ENCODE measurements at places on chromosomes 2 and 18.

DNA sequence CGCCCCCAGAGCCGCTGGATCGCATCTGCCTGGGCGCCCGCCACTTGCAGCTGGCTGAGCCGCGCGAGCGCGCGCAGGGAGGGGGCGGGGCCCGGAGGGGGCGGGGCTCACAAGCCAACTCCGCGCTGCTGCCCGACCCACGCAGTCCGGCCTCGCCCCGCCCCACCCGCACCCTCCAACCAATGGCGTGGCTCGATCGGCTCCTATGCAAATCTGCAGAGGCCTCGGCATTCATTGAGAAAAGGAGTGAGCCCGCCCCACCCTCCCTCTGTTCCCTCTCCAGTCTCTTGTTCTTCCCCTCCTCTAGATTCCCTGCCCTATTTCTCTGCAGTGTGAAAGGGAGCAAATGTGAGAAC lies at the start of gene ALK:
Gene ALK, minus strand, starts transcription at position 27 of the 356 bp plus-strand sequence. CDS start 927 bp downstream, outside the sequence.
- peak; percentile 76 for DNase-seq

GRCh38 chr2:191019376-191019775 lies 5.4 kb upstream of the STAT1 start:
- no peak for DNase-seq

GRCh38 chr2:31235504-31235902 lies 1.6 kb downstream of the EHD3 start:
- no peak for DNase-seq

GRCh38 chr2:98561902-98562695 lies 46.2 kb downstream of the COA5 start:
- DNase-seq: no peak

DNA sequence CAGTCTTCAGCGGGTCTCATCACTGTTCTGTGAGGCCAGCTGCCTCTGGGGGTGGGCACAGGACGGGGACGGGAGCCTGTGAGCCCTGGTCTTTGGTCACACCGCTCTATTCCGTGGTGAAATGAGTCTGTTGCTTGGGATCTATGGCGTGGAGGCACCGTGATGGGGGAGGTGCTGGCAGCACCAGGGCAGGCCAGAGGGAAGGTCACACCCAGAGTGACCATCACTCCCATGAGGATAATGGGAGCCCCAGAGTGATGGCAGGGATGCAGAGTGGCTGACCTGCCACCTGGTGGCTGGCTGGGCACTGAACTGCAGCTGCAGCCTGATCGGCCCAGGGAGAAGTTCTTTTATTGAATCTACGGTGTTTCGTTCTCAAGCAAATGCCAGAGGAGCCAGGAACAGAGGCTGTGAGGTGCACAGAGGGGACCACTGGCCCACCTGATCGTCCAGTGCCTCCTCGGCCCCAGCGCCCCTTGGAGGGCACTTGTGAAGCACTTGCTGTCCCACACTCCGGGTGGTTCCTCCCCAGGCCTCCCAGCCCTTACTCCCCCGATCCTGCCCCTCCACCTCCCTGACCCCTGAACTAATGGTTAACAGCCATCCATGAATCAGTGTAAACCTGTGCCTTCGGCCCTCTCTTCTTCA lies 17.9 kb downstream of the KCNIP3 start:
- peak; percentile 33 for DNase-seq

DNA sequence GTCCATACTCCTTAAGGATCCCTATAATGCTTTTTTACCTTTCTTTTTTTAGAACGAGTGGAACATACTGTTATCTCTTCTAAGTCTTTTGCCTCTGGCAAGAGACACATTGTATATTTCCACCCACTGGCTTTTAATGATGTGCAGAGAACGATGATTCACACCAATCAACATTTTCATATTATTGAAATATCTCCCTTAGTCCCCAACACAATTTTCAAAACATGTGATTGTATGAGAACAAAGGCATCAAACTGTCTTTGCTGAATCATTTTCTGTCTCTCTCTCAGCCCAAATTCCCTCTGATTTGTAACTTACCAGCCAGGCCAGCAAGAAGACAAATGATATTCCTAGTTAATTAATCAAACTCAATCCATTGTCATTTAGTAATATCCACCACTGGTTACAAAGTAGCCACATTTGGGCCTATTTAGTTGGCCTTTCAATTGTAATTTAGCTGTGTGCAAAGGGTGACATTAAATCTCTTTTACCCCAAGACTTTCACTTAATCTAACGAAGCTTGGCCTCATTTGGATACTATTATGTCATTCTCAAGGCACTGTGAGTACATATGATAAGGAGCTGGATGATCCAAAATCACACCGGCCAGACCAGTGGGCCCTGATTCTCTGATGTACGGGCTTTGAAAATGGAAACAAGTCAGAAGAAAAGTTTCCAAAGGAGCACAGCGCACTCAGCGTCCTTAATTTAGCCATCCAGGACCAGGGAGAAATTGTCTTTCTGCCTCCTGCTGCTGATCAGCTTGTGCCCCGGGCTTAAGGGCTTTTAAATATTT lies 185.1 kb downstream of the SCG2 start:
- no peak for DNase-seq

DNA sequence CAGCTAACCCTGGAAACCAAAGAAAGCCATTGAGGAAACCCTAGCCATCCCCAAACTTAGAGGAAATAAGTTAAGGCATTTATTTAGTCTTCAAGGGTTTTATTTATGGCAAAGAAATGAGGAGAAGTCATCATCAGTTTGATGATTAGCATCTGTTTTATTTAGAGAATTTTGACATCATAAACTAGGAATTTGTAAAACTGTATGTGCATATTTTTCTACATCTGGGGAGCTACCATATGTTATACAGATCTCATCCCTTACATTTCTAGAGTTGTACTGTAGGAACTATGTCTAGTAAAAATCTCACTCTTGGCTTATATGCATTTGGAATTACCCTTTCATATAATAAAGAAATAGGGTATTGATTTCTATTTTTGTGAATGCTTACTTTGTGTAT lies 48.7 kb downstream of the FMNL2 start:
- DNase-seq: no peak

GRCh38 chr2:154195644-154196195 lies 324.0 kb downstream of the GALNT13 start:
- DNase-seq: no peak

- peak; percentile 64 for DNase-seq
Observed at GRCh38 chr2:66445925-66446871, 11.3 kb downstream of the MEIS1 start.

- DNase-seq: no peak
Observed at GRCh38 chr18:33802955-33803354, 224.9 kb downstream of the ASXL3 start.

GRCh38 chr2:215537611-215538010 lies 101.7 kb upstream of the FN1 start:
- peak; percentile 11 for DNase-seq

GRCh38 chr2:11541693-11542274 lies 7.9 kb downstream of the GREB1 start:
- no peak for DNase-seq

DNA sequence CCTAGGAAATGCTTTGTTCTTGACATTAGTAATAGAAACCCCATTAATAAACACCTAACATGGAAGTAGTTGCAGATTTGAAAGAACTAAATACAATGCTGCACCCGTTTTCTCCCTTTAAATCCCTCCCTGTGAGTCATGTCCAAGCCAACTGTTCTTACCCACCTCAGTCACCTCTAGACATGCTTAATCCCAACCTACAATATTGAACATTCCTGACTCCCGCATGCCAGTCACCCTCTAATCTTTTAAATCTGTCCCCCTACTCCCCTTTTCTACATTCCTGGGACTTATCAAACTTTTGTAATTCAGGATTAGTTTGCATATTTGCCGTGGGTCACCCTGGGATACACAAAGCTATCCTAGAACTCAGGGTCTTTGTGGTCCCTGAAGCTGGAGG lies 374.6 kb downstream of the IRS1 start:
- DNase-seq: no peak

GRCh38 chr2:221589696-221590095 lies 17.6 kb upstream of the EPHA4 start:
- DNase-seq: no peak

DNA sequence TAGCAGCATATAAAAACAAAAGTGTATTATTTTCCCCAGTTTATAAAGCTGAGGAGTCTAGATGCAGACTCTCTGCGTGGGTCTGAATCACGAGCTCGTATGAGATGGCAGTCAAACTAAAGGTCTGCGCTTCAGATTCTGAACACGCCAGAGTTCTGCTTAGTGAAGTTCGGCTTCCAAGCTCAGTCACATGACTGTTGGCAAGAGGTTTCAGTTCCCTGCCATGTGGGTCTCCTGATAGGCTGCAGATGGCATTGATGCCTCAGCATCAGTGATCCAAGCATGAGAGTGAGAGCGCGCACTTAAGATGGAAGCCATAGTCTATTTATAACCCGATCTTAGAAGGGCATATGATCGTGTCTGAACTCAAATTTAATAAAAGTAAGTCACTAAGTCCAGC lies 242.8 kb upstream of the DOK6 start:
- DNase-seq: no peak

DNA sequence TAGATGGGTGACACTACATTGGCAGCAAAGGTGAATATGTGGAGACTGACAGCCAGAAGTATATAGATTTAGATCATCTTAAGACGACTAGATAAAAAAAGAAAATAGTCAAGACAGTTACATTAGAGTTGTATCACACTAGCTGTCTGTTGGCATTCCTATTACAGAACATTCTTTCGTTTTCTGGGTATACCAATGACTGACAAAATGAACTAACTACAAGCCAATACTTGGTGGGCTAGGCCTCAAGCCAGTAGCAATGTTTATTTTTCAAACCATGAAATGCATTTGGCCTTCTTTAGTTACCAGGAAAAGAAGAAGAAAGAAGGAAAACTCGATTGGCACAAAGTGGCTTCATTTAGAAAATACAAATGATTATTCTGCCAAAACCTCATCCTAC lies 944.9 kb upstream of the ZEB2 start:
- no peak for DNase-seq

GRCh38 chr2:212032536-212033219 lies 505.9 kb downstream of the ERBB4 start:
- no peak for DNase-seq

DNA sequence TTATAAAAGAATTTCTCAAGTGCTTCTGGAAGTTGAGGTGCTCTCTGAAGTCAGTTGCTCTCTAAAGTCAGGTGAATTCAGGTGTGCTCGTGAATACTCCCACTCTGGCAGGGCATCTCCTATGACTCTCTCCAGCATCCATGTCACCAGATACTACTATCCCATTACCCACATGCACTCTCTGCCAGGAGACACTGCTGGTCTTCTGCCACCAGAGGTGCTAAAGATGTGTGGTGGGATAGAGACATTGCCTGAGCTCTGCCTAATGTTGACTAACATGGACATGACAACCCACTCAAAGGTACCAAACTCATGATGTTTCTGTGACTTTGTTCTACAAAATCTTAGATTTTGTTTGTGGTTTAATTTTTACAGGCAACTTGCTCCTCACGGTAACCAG lies 106.4 kb upstream of the HNRNPA3 start:
- DNase-seq: no peak

GRCh38 chr2:137888845-137889244 lies 75.4 kb upstream of the HNMT start:
- DNase-seq: no peak

GRCh38 chr2:165161510-165161909 lies 42.3 kb downstream of the SCN3A start:
- DNase-seq: peak; percentile 31

DNA sequence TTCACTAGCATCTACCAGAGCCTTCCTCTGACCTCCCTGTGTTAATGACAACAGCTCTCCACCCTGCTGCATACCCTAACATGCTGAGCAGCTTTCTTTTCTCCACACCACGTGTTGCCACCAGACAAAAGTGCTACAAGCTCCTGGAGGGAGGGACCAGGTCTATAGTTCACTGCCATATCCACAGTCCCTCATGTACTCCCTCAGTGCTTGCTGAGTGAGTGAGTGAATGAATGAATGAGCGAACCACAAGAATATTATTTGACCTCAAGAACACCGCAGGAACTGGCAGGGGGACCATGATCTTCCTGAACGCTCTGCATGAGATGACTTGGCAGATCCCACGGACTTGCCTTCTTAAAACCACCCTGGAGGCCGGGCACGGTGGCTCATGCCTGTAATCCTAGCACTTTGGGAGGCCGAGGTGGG lies 47.4 kb upstream of the CAB39 start:
- DNase-seq: peak; percentile 21

DNA sequence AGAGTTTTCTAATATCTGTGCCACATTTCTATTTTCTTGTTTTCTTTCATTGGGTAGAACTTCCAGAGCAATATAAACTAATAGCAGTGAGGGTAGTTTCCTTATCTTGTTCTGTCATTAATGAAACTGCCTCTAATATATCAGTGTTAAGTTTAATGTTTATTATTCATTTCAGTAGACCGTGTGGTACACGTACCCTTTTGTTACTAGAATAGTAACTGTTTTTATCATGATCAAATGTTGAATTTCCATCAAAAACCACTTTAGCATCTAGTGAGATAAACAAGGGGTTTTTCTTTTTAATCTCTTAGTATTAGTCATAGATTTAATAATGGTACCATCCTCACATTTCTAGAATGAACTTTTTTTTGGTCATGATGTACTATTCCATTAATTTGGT lies 16.0 kb downstream of the DGUOK start:
- DNase-seq: no peak

GRCh38 chr2:23554054-23554697 lies 169.2 kb downstream of the KLHL29 start:
- DNase-seq: no peak

GRCh38 chr18:63342206-63342605 lies 22.6 kb upstream of the BCL2 start:
- DNase-seq: peak; percentile 44

- no peak for DNase-seq
Observed at GRCh38 chr2:200515155-200515554, 5.3 kb upstream of the KCTD18 start.

- DNase-seq: peak; percentile 50
Observed at GRCh38 chr18:24075767-24076597, 61.4 kb downstream of the TTC39C start.

DNA sequence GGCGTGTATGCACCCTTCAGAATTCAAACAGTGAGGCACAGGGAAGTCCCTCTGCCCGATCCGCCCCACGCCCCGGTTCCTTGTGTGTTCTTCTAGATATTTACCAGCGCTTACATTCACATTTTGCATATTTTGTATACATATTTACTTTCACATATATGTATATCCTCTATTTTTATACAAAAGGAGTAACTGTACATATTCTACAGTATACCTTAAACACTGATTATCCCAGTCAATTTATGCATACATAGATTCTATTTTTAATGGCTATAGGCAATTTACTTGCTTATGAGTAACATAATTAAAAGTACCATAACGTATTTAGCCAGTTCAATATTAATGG lies 307 bp upstream of the DUSP11 start:
- no peak for DNase-seq

GRCh38 chr18:67961701-67962440 lies 445.4 kb upstream of the DSEL start:
- no peak for DNase-seq

DNA sequence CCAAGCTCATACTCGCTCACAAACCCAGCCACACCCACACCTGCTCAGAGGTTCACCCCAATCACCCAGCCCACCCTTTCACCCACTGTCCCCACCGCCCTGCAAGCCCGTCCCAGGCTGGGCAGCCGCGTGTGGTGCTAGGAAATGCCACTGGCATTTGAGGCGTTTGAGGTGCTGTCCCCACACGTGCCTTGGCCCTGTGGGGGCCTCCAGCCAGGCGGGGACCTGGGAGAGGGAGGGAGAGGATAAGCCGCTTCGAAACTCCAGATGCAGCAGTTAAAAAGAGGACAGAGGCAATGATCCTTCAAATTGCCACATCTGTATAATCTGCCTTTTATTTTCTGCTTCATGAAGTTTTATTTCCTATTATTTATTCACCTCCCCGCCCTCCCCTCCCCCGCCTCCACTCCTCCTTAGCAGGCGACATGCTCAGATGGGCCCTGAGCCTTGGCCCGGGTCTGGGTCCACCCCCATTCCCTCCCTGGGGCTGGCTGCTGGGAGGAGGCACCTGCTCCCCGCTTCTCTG lies 35.9 kb downstream of the PSD4 start:
- DNase-seq: no peak

Data from suppressor macrophage treated with lipopolysaccharide for 1 hour (primary cell).